ENCODE measurements at places on chromosomes 6 and 20.
A peak's percentile ranks its signal among the peaks of the same experiment; 100 is the strongest.

DNA sequence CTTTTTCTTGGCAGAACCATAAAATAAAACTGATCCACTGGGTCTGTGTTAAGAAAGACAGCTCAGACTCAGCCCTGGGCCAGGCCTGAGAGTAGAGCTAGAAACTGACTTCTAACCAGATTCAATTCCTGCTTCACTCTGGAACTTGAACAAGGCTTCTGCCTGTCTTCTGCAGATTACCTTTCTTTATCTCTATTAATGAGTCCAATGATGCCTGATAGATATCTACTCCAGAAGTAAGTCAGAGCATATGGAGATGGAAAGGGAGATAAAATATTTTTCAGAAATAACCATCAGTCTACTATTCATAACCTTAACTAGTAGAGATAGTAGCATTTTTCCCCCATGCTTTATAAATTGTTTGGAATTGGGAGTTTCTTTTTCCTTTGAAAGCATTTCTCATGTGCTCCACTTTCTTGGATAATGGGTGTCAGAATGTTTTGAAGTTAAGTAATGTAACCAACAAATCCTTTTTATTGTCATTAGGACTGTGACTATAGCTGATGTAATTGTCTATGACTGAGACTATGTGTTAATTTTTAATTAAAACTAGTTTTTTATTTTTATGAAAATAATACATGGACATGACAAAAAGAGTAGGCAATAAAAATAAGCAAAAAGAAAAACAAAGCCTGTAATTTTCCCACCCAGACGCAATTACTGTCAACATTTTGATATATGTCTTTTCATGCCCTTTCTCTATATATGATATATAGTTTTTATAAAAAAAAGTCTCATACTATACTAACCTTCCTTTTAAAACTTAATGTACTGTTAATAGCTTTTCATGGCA is 7.2 kb downstream of the SOBP start:
- DNase-seq = no peak

DNA sequence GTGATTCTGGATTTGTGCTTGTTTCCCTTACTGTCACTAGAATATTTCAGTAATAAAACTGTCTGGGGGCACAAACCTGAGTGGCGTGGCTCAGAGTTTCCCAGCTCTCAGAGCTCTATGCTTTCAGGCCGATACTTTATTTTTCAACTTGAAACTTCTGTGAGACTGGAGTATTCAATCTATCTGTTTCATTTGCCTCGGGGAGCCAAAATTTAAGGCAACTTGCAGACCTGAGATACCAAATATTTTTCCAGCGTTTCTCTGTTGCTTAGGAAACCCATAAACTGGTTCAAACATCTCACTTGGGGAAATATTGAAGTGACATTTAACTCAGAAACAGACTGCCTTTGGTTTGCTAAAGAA is 74.7 kb downstream of the SOBP start:
- no peak for DNase-seq

DNA sequence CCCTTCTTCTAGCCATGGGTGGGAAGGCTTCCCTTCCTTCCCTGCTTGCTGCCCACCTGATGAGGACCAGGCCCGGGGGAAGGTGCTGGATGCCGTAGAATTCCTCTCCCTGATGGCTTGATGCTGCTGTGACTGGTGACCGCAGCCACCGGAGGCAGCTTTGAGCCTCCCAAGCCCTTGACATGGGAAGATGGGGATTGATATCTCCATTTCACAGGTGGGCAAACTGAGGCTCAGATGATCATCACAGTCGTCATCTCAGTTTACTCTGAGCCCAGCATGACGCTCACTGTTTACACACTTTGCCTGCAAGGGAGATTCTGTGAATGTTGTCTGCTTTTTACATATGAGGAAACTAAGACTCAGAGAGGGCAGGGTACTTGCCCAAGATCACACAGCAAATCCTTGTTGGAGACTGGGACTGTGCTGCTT is 43.9 kb downstream of the SRC start:
- no peak for DNase-seq

GRCh38 chr6:75449630-75450206 is 43.9 kb downstream of the FILIP1 start:
- DNase-seq = no peak

GRCh38 chr20:46213946-46214823 is 94.1 kb downstream of the CDH22 start:
- no peak for DNase-seq

DNA sequence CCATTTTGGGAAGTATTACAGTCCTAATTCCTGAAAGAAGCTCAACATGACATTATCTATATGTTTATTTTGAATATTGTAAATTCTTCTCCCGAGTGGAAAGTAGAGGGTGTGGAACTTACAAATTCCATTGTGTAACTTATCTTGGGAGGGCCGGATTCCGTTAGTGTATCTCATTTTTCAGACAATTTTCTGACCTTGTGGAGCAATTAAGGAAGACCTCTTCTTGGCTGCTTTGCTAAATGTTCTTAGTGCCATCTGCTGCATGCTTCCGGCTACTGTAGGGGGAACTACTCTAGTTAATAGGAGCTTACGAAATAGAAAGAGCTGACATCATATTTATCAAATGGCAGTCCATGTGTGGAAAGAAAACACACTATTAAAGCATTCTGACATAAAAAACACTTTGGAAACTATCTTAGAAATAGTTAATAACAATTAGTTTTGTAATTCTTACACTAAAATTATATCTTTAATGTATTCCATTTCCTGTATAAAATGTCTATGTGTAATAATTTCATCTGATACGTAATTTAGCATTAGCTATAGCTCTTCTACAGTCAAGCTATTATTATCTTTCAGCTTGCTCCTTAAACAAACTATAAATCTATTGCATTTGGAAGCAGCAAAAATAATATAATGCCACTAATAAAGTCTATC is 41.5 kb upstream of the KCNQ5 start:
- DNase-seq = peak; percentile 67

GRCh38 chr6:139923964-139924475 is 549.6 kb upstream of the CITED2 start:
- DNase-seq = no peak

DNA sequence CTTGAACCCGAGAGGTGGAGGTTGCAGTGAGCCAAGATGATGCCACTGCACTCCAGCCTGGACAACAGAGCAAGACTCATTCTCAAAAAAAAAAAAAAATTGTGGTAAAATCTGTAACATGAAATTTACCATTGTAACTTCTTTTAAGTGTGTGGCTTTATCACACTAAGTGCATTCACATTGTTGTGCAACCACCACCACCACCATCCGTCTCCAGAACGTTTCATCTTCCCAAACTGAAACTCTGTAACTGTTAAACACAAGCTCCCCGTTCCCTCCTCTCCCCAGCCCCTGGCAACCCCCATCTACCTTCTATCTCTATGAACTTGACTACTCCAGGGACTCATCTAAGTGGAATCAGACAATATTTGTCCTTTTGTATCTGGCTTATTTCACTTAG is 29.7 kb downstream of the PDRG1 start:
- DNase-seq = no peak

- no peak for DNase-seq
Observed at GRCh38 chr20:23568320-23568970, at the start of gene CST9L. CST9L (minus strand) TSS chr20:23568484; CDS start chr20:23568450, 34 bp downstream.

DNA sequence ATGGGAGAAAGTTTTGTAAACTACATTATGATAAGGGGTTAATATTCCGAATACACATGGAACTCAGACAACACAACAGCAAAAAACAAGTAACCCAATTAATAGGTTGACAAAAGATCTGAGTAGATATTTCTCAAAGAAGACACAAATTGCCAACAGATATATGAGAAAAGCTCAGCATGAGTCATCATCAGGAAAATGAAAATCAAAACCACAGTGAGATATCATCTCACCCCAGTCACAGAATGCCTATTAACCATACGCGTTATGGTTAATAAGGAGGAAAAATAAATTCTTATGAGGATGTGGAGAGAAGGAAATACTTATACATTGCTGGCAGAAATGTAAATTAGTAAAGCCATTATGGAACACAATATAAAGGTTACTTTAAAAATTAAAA is 695.0 kb downstream of the COL12A1 start:
- DNase-seq = no peak

GRCh38 chr6:120960761-120961160 is 373.5 kb downstream of the TBC1D32 start:
- DNase-seq = no peak

DNA sequence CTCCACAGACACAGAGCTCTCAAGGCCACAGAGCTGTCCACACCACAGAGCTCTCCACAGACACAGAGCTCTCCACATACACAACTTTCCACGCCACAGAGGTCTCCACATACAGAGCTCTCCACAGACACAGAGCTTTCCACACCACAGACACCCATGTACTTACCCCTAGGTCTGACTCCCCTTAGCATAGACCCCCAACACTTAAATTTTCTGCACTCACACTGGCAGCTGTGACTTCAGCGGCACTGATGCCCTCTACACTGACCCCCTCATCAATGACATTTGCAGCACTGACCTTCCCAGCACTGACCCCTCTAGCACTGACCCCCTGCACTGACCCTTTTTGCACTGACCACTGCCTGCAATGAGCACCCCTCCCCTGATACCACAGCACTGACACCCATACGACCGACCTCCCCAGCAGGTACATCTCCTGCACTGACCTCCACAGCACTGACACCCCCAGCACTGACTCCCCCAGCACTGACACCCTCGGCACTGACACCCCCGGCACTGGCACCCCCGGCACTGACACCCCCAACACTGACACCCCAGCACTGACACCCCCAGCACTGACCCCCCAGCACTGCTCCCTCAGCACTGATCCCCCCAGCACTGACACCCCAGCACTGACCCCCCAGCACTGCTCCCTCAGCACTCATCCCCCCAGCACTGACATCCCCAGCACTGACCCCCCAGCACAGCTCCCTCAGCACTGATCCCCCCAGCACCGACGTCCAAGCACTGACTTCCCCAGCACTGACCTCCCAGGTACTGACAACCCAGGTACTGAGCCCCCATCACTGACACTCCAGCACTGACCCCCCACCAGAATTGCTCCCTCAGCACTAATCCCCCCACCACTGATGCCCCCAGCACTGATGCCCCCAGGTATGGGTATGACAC is 56.5 kb downstream of the ERMARD start:
- DNase-seq = no peak

DNA sequence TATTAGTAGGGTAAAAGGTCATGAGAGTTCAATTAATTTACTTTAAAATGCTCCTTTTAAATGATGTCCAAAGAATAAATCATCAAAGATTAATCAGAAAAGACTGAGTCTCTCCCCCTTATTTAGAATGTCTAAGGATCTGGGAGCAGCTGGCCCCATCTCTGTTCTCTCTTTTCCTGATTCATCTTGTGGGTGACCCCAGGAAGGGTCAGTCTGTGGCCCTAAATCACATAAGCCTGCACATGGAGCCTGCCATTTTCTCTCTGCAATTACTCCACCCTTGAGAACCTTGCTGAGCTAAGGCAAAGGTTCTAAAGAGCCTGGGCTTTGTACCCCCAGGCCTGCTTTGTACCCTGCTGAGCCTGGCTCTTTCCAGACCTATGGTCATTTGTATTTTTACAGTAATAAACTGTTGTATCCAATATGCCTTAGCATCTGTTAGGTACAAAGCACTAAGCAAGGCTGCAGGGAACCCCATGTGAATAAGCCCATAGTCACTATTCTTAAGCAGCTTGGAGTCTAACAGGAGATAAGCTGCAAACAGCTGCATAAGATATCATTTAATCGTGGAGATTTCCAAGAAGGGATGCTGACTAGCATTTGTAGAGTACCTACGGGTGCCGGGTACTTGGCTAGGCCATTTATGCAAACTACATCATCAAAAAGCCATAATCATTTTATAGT is 431.0 kb upstream of the MARCKS start:
- DNase-seq = no peak

DNA sequence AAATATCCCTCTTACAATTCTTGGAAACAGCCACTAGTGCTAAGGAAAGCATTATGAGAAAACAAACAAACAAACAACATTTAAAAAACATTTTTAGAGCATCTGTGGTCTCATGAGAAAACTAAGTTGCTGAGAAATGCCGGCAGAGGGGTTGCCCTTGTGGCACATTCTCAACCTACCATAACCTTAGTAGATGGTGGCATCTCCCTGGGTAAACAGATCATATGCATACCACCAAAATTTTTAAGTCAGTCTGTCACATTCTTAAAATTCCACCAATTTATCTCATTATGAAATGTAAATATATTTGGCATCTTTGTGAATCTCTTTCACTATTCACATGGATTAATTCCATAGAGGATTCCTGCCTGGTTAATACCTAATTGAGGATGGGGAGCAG is 575.7 kb upstream of the MARCKS start:
- DNase-seq = no peak

- peak; percentile 76 for DNase-seq
Observed at GRCh38 chr6:168032005-168032760, 34.7 kb downstream of the KIF25 start.

DNA sequence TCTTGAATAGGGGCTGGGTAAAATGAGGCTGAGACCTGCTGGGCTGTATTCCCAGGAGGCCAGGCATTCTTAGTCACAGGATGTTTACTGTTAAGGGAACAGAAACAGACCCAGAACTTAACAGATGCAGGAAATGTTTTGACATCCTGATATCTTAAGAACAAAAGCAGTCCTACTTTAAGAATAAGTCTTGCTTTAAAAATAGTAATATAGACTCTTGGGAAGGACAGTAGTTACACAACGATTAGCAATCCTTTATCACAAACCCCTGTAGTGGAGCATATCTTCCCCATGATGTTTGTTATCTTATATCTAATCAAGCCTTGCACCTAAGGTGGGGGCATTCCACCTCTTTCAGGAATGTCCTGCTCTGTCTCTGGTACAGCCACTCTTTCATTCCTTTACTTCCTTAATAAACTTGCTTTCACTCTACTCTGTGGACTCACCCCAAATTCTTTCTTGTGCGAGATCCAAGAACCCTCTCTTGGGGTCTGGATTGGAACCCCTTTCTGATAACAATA is 493.7 kb upstream of the SULF2 start:
- DNase-seq = no peak

DNA sequence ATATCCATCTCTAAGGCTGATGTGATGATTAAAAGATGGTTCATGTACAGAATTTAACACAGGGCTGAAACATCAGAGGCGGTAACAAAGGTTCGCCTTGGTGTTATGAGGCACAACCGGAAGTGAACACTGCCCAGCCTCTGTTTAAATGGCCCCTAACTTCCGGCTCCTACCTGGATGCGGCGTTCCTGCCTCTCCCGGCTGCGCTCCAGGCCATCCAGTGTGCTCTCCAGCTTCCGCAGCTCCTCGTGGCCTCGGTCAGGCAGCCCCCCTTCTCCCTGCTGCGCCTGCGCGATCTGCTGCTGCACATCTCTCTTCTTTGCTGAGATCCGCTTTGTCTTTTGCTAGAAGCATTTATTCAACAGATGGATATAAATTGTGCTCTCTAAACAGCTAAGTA is 195.3 kb downstream of the SYNE1 start:
- DNase-seq = no peak

All from astrocyte of the cerebellum (primary cell).